SJCRH30 (cell line): ENCODE measurements at places on chromosomes 2 and 18. TPM values are rescaled to one million over a fixed set of nuclear protein-coding genes. Genes with fewer than 3 reads are reported as not detected.

GRCh38 chr2:188725746-188726360 lies 248.3 kb upstream of the COL3A1 start:
- peaks cover 36% of the 10 kb centered on the region for H3K4me1 ChIP-seq
- peak; percentile 67 for DNase-seq
- no peak overlapping the region for H3K4me3 ChIP-seq
- H3K27ac ChIP-seq: peak overlapping the region; percentile 3; the same call in 1 of the 2 replicates

EFHD1 gene
- total RNA-seq: 18.7 and 20.7 TPM in 2 replicates

AFF3 gene
- total RNA-seq: not detected in 2 replicates

- no peaks in the 10 kb centered on the region for H3K36me3 ChIP-seq
- H3K27me3 ChIP-seq: no peaks in the 10 kb centered on the region
- H3K27ac ChIP-seq: no peak overlapping the region
- no peak for DNase-seq
Measured at GRCh38 chr2:61995515-61995914, 90.0 kb downstream of the COMMD1 start.

SRD5A2 gene
- 0.02 TPM in 1 of 2 replicates, not detected in the other for total RNA-seq

GRCh38 chr18:49904871-49905555 lies 91.7 kb upstream of the ACAA2 start:
- DNase-seq: no peak
- H3K27me3 ChIP-seq: no peaks in the 10 kb centered on the region
- H3K4me3 ChIP-seq: no peak overlapping the region
- no peak overlapping the region for H3K27ac ChIP-seq
- no peaks in the 10 kb centered on the region for H3K36me3 ChIP-seq

DNA sequence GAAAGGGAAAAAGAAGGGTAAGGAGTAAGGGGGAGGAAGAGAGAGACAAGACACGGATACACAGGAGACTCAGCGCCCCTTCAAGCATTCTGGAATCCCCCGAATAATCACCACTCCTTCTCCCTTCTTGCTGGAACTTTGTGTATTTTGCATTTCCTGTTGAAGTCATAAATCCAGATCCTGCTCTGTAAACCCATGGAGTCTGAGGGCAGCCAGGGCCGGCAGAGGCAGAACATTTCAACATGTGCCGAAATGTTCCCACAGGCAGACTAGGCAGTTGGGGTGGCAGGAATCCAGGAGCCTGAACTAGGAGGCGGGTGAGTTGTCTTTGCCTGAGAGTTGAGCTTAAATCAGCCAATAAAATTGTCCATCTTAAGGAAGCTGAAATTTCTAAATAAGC lies 193.1 kb downstream of the SH3RF3 start:
- no peaks in the 10 kb centered on the region for H3K36me3 ChIP-seq
- H3K4me3 ChIP-seq: no peak overlapping the region
- H3K4me1 ChIP-seq: peaks cover 8% of the 10 kb centered on the region; the same call in 1 of the 2 replicates
- DNase-seq: no peak
- H3K27ac ChIP-seq: no peak overlapping the region

DNA sequence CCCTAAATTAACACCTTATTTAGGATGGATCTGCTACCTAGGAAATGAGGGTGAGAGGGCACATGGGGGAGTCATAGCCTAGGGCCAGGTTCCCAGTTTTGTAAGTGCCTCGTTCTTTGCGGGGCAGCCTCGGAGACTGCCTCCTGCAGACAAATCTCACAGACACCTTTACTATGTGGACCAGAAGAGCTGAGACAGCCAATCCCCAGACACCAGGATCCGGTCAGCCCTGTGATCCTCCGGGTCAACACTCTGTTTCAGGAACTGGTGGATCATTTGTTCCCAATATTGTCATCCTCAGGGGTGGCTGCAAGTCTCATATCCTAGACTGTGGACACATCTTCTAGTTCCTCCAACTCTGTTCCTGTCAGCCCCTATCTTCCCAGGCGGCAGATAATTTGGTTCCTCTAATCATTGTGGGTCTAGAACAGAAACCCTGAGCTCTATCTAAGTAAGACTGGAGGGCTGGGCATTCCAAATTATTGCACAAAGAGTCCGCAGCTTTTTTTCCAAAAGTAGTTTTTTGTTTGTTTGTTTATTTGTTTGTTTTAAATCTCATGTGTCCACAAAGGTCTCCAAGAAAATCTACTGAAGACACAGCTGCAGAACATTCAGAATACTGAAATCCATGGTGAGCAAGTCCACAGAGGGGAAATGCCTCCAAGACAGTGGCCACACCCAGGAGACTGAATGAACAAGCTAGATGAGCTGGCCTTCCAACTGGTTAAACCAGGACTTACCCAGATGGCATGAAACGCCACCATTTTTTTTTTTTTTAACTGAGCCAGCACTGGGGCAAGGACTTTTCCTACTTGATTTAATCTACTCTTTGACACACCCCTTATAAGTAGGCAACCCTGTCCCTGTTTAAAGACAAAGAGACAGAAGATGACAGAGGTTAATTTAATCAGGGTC lies 6.2 kb upstream of the GDF7 start:
- H3K27me3 ChIP-seq: no peaks in the 10 kb centered on the region
- DNase-seq: no peak
- no peak overlapping the region for H3K4me3 ChIP-seq
- no peaks in the 10 kb centered on the region for H3K36me3 ChIP-seq

CD8B2 gene
- not detected in 2 replicates for total RNA-seq

GRCh38 chr2:85695691-85696668 lies 1.8 kb downstream of the GNLY start:
- no peaks in the 10 kb centered on the region for H3K4me1 ChIP-seq
- H3K36me3 ChIP-seq: no peaks in the 10 kb centered on the region
- no peak for DNase-seq
- no peak overlapping the region for H3K27ac ChIP-seq
- H3K4me3 ChIP-seq: no peak overlapping the region

DNA sequence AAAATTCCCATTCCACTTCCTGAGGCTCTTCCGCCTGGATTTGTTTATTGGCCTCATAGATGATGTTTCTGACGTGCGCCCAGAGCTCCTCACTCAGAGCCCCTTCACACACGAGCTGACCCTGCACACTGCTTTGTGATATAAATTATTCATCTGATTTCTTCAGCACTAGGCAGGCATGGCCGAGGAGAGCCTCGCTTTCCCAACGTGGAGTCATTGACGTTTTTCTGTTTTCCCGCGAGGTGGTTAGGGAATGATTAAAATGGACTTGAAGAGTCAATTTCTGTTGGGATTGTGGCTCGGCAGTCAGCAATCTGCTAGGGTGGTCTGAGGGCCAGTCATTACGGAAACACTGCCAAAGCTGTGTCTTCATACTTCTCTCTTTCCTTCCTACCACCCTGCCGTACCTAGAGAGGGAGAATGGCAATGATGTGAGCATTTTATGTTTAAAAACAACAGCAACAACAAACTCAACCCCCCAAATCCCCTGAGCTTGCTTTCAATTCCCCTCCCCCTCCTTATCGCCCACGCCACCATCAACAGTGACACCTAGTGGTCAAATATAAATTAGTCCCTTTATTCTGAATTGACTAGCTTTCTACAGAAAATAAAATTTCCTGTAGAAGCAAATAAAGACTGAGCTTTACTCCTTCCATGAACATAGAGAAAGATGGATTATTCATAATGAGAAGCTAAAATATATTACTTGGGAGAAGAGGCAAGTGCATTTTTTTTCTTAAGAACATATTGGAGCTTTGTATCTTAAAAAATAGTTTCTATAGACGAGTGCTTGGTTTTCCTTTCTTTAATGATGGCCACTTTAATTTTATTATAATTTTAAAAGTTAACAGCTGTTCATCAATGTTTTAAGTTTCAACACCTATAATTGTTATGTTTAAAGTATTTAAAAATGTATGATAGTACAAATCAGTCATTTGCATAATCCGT lies 285.1 kb downstream of the MTX2 start:
- peak; percentile 83 for DNase-seq
- peak overlapping the region; percentile 42 for H3K27ac ChIP-seq
- H3K36me3 ChIP-seq: no peaks in the 10 kb centered on the region
- H3K27me3 ChIP-seq: no peaks in the 10 kb centered on the region
- peaks cover 6% of the 10 kb centered on the region for H3K4me1 ChIP-seq
- peak overlapping the region; percentile 57 for H3K4me3 ChIP-seq

DNA sequence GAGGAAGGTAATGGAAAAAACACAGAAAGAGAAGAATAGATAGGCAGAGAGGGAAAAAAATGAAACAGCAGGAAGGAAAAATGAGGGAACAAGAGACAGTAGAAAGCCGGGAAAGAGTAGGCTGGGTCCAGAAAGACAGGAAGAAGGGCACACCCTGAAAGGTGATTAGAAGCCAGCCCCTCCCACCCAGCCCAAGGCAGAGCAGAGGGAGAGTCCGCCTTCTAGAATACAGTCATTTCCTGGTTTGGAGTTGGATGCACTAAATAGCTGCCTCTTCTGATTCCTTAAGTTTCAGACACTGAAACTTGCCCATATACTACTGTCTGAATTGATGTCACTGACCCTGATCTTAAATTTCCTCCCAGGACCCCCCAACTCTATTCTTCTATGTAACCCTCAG lies 17.9 kb upstream of the DSG3 start:
- no peaks in the 10 kb centered on the region for H3K27me3 ChIP-seq
- DNase-seq: no peak
- H3K4me1 ChIP-seq: no peaks in the 10 kb centered on the region
- H3K36me3 ChIP-seq: no peaks in the 10 kb centered on the region
- no peak overlapping the region for H3K4me3 ChIP-seq

MAB21L4 gene
- 0.66 and 1.0 TPM in 2 replicates for total RNA-seq

- H3K36me3 ChIP-seq: peaks cover 70% of the 10 kb centered on the region
- H3K27me3 ChIP-seq: no peaks in the 10 kb centered on the region
- H3K4me1 ChIP-seq: no peaks in the 10 kb centered on the region
- no peak overlapping the region for H3K27ac ChIP-seq
- DNase-seq: no peak
Measured at GRCh38 chr2:96344011-96344410, 8.4 kb downstream of the NCAPH start.

- H3K27me3 ChIP-seq: no peaks in the 10 kb centered on the region
- H3K36me3 ChIP-seq: no peaks in the 10 kb centered on the region
- H3K4me1 ChIP-seq: no peaks in the 10 kb centered on the region
Measured at GRCh38 chr2:158395166-158395565, 61.4 kb downstream of the CCDC148 start.

SERPINB11 gene
- not detected in 2 replicates for total RNA-seq

KCNG2 gene
- not detected in 2 replicates for total RNA-seq

DNA sequence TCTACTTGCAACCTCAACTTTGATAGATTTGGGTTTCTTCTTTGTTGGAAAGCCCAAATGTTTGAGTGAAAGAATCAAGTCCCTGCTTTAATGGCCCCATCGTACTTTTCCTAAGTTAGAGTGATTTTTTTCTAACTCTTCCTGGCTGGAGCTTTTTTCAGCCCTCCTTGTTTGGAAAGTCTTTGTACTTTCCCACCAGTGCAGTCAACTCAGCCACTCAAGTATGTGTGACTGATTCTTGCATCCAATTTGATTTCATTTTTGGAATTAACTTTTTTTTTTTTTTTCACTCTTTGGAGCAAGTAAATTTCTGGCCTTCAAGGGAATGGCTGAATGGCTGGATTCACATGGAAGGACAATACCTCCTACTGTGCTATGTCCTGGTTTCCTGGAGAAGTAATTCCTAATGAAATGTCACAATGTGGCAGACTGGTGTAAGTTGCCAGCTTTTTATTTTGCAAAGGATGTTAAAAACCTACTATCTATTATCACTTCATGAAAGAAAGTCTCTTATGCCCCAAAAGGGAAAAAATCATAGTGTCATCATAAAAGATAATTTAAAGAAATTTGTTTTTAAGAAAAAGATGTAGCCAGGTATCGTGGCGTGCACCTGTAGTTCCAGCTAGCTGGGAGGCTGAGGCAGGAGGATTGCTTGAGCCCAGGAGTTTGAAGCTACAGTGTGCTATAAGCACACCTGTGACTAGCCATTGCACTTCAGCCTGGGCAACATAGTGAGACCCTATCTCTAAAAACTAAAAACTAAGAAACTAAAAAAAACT lies 76.0 kb upstream of the ZFP36L2 start:
- H3K4me3 ChIP-seq: no peak overlapping the region
- no peaks in the 10 kb centered on the region for H3K36me3 ChIP-seq
- no peaks in the 10 kb centered on the region for H3K4me1 ChIP-seq

GRCh38 chr2:109459485-109459884 lies 154.3 kb downstream of the SEPTIN10 start:
- H3K4me3 ChIP-seq: no peak overlapping the region
- DNase-seq: peak; percentile 39
- no peaks in the 10 kb centered on the region for H3K36me3 ChIP-seq
- peaks cover 16% of the 10 kb centered on the region for H3K4me1 ChIP-seq

DNA sequence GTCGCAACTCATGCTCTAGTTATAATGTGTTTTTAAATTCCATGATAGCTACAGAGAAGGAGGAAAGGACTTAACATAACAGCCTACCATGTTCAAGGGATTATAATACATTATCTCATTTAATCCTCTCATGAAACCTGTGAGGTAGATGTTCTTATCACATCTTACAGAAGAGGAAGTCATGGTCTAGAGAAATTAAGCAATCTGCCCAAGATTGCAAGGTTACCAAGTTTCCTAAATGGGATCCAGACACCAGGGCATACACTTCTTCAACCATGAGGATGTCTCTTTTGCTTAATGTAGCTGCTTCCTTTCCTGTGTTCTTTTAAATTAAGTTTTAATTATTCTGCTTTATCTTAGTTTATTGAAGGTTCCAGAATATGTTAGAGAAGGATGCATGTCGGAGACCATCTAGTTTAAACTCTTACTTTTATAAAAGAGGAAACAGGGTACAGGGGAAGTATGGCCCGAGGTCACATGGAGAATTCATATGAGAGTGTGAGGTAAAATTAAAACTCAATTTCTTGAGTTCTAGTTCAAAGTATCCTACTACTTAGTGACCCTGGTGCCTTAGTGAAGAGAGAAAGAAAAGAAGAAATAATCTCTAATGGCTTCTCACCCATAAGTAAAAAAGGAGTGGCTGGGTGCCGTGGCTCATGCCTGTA lies 3.6 kb upstream of the IL1A start:
- DNase-seq: no peak
- no peaks in the 10 kb centered on the region for H3K36me3 ChIP-seq
- H3K27me3 ChIP-seq: no peaks in the 10 kb centered on the region
- H3K27ac ChIP-seq: no peak overlapping the region
- no peaks in the 10 kb centered on the region for H3K4me1 ChIP-seq
- no peak overlapping the region for H3K4me3 ChIP-seq

- no peaks in the 10 kb centered on the region for H3K27me3 ChIP-seq
- H3K36me3 ChIP-seq: no peaks in the 10 kb centered on the region
- H3K4me1 ChIP-seq: no peaks in the 10 kb centered on the region
- H3K4me3 ChIP-seq: no peak overlapping the region
- no peak overlapping the region for H3K27ac ChIP-seq
Measured at GRCh38 chr2:112147382-112148168, 9.4 kb downstream of the FBLN7 start.

GRCh38 chr18:37261246-37261840 lies 304.3 kb downstream of the CELF4 start:
- H3K27ac ChIP-seq: no peak overlapping the region
- no peaks in the 10 kb centered on the region for H3K36me3 ChIP-seq
- H3K27me3 ChIP-seq: no peaks in the 10 kb centered on the region
- H3K4me1 ChIP-seq: no peaks in the 10 kb centered on the region
